Adipocyte (in vitro differentiated cells): ENCODE measurements at places on chromosomes 1 and 21.
A peak's percentile ranks its signal among the peaks of the same experiment; 100 is the strongest.

- DNase-seq = no peak
These were observed 228.8 kb upstream of the ADGRL2 start for GRCh38 chr1:81571946-81572345.

DNA sequence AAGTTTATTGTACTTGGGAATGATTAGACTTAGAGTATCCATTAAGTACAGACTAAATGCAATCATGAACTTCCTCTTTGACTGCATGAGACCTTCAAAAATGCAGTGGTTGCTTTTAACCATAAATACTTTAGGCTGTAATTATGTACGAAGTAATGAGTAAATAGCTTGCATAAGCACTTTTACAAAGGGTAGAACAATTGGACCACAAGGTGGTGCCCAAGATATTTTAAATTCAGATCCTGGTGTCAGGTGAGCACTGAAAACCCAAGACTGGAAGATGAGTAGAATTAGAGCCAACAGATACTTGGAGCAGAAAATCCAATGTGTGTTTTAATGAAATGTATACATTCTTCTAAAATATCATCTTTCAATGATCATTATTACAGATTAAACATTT is 43.4 kb upstream of the RHOU start:
- DNase-seq = peak; percentile 53

GRCh38 chr1:4083231-4084047 is 183.4 kb upstream of the C1orf174 start:
- DNase-seq = no peak

DNA sequence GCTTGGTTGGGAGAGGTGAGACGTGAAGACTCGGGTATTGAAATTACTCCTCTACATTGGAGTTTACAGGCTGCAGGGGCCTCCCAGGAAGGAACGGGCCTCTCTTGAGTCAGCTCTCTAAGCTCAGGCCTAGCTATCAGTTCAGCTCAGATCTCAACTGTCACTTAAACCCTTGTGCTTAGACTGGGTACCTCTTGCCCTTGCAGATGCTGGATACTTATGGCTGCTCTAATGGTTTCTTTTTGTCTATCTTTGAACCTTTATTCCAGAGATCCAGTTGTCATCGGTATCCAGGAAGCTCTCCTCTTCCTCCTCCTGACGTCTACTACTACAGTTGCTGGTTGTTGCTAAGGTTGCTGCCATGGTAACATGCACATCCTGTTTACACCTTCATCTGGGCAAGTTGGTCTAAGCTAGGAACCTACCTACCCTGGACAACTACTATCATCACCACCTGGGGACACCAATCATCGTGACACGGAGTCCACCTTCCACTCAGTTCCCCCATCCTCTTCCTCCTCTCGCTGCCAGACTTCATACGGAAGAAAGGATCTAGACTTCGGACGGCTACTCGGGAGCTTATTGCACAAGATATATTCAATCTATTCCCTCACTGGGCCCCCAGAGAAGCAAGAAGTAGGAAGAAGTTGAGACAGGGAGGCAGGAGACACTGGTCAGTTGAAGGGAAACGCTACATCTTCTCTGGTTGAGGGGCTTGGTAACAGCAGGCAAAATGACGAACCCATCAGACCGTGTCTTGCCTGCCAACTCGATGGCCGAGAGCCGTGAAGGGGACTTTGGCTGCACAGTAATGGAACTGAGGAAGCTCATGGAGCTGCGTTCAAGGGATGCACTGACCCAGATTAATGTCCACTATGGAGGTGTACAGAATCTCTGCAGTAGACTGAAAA is 56.1 kb downstream of the ATP2B4 start:
- no peak for DNase-seq

DNA sequence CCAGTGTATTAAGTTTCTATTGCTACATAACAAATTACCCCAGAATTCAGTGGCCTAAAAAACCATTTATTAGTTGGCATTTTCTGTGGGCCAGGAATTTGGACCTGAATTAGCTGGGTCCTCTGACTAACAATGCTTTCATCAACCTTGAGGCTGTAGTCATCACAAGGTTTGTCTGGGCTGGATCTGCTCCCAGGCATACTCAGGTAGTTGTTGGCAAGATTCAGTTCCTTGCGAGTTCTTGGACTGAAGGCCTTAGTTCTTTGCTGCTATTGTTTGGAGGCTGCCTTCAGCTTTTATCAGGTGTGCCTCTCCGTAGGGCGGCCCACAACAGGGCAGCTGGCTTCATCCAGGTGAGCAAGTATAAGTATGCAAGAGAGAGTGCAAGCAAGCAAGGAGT is 31.4 kb upstream of the DEPDC1 start:
- DNase-seq = no peak

GRCh38 chr1:66168948-66169671 is 364.8 kb upstream of the SGIP1 start:
- peak; percentile 15 for DNase-seq

GRCh38 chr1:77504986-77505385 is 177.5 kb downstream of the ZZZ3 start:
- DNase-seq = no peak

DNA sequence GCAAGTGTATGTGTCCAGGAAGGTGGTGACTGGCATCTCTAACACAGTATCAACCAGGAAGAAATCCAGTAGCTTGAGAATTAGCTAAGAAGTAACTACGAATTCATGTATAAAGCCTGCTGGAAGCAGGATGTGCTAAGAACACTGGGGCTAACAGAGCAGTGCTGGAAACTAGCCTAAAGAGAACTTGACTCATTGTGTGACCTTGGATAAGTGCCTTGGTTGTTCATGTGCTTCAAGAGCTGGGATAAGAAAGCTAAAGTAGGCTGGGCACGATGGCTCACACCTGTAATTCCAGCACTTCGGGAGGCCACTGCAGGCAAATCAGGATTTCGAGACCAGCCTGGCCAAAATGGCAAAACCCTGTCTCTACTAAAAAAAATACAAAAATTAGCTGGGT is 186.9 kb downstream of the RRAGC start:
- DNase-seq = no peak
